ENCODE measurements at places on chromosomes 11 and 22.

DNA sequence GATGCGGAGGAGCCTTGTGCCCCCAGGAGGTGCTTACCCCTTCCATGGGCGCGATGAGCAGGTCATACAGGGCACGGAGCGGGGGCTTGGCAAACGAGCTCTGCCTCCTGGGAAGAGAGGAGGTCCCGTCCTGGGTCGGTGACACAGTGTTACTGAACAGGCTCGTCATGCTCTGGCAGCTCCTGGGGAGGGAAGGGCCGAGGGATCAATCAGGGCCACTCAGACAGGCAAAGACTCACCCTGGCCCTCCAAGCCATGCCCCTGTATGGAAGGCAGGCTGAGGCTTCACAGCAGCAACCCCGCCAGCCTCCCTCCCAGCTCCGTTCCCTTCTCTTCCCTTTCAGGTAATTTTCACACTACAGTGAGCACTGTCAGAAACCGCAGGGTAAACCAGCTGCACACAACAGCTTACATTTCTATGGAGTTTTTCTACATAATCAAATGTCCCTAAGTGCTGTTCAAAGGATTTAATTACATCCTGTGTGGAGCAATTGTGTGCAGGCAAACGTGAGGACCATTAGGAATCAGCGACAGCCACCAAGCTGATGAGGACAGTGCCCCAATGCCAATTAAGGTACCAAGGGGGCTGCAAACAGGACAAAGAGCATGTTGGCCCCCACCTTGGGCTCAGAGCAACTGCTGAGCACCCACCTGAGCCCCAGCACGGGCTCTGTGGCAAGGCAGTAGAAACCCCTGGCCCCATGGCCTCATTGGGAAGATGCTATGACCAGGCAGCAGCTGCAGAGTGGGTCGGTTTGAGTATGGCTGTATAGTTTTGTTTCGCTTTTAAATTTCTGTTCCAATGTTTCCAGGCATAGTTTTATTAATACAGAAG is 95.4 kb upstream of the PITPNB start:
- no peak for DNase-seq

- no peak for DNase-seq
Measured at GRCh38 chr11:2348986-2349385, 28.1 kb upstream of the CD81 start.

- no peak for DNase-seq
Measured at GRCh38 chr11:13119941-13120520, 110.9 kb downstream of the RASSF10 start.

DNA sequence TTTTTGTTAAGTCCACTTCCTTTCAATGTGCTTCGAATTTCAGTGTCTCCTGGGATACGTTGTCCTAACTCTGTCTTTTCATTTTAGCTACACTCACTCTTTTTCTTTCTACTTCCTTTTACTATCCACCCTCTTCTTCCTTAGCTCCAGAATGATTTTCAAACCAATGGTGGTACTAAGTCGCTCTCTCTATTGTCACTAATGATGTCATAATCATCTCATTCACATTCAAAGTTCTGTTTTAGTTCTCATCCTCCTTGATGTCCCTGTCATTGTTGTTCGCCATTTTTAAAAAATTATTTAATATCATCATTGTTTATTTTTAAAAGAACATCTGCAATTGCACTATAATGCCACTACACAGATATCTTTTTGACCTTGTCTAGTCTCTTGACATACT is 47.3 kb downstream of the NNMT start:
- DNase-seq, result no peak
